NCI-H2029 treated with DMSO at 0.1 percent for 48 hours (cell line): ENCODE measurements at places on chromosomes 13 and 19.

GRCh38 chr19:4376028-4376670 lies 24.2 kb downstream of the SH3GL1 start:
- DNase-seq, result no peak

GRCh38 chr19:58021541-58022282 lies 12.1 kb upstream of the ZSCAN1 start:
- DNase-seq, result peak; percentile 28

DNA sequence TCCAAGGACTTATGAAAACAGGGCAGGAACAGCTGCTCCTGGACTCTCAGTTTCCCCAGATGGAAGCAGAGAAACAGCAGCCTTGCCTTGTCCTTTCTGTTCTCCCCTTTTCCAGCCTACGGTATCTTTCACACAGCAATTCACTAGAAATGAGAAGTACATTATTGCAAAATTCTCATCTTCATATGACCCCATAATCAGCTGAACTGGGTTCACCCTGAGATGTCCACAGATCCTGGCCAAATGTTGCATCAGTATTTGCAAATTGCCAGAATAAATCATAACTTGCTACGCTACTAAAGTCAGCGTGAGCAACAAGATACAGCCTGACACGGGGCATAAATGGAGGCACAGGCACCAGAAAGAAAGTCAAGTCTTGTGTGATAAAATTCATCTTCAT lies 16.1 kb downstream of the VSTM1 start:
- DNase-seq, result no peak

DNA sequence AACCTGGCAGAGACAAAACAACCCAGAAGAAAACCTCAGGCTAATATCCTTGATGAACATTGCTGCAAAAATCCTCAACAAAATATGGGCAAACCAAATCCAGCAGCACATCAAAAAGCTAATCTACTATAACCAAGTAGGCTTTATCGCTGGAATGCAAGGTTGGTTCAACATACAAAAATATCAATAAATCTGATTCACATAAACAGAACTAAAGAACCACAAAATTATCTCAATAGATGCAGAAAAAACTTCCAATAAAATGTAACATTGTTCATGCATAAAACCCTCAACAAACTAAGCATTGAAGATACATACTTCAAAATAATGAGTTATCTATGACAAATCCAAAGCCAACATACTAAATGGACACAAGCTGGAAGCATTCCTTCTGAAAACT lies 8.8 kb downstream of the ZNF724 start:
- no peak for DNase-seq

- no peak for DNase-seq
Measured at GRCh38 chr13:38979891-38980749, 10.5 kb downstream of the STOML3 start.

DNA sequence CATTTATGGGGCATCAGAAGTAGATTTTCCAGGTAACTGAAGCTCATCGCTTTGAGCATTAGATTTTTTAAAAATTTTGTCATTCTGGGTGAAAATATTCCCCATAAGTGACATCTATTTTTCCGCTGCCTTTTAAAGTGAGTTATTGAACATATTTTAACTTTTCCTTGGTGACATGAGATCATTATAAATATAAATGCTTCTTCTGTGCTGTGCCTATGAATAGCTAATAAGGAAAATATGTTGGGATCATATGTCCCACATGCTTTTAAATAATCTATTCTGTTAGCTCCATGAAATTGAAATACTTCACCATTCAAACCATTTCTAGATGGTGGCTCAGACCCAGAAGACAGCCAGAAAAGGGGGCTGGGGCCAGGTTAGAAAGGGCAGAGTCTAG lies 14.1 kb downstream of the ATP7B start:
- DNase-seq, result no peak

DNA sequence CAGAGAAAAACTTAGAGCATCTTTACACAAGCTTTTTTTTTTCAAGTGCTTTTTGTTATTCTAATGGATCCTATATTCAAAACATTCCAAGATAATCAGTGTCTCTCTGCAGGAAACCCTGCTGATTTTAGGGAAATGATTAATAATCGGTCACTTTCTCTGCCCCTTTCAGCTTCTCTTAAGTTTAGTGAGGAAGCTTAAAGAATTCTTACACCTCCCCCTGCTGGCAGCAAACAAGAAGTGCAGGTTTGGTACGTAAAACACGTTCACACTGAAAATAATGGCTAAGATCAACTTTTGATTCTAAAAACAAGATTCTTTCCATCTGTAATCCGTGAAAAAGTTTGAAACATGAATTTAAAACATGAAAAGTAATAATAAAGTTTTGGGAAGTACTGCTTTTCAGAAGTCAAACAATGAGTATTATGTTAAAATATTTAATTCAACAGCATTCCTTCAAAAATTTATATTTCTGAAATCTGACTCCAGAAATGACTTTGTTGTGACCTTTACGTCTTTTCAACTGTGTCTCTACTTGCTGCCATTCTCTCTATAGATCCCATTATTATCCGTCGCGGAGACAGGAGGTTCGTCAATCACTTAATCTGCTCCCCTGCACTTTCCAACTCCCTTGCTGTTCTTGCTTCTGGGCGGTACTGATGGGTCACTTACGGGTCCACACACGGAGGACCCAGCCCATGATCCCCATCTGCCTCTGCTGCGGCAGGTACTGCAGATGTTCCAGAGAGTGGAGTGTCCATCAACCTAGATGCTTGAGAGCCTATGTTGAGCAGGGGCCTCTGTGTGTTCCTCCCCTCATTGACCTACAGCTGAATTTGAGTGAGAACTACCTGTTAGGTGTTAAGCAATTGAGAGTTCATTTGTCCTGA lies 203.1 kb upstream of the EDNRB start:
- peak; percentile 15 for DNase-seq
